ENCODE measurements at places on chromosomes 3 and 15. TPM values are rescaled to one million over a fixed set of nuclear protein-coding genes. Genes with fewer than 3 reads are reported as not detected.

DNA sequence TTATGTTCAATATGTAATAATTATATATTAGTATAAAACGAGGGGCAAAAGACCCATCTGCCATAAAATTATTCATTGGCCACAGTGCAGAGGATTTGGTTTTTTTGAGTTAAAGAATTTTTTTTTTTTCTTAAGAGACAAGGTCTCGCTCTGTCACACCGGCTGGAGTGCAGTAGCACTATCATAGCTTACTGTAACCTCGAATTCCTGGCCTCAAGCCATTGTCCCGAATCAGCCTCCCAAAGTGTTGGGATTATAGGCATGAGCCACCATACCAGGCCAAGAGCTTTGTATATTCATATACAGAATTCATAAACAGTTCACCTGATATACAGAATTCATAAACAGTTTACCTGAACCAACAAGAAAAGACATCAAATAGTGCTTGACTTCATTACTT is 20.2 kb upstream of the LRRFIP2 start:
- no peak for DNase-seq

DNA sequence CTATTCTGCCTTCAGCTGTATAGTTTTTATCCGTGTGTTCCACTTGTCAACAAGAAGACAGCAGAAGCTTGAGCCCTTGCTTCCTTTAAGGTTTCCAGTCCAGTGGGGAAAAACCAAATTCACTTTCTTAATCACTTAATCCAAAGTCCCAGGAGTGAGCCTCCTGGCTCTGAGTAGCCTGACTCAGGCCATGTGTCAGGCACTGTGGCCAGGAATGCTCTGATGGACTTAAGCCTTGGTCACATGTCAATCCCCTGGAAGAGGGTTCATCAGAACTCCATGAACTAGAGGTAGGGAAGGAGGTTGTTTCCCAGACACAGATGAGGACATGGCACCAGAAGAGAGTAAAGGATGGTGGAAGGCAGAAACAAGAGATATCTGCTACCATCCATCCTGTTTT is 8.8 kb downstream of the VIPR1 start:
- DNase-seq = no peak

DNA sequence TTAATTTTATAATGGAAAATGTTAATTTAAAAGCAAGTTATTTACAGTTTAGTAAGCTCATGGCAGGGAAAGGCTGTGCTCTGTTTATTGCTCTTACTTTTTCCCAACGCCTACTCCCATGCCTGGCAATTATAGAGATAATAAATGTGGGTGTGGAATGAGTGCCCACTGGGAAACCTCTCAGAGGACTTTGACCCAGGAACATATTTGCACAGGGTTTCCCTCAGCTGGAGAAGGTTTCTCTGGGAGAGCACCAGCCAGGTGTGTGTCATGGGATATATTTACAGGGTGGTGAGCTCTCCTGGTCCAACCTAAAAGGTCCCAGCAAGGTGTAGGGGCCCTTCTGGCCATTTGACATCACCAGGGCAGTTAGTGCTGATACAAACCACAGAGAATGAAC is 27.9 kb downstream of the ZNF710 start:
- DNase-seq = no peak

GRCh38 chr3:152611905-152612304 is 223.0 kb upstream of the P2RY1 start:
- no peak for DNase-seq

GRCh38 chr3:16148783-16149182 is 25.7 kb upstream of the GALNT15 start:
- DNase-seq = peak; percentile 78

DNA sequence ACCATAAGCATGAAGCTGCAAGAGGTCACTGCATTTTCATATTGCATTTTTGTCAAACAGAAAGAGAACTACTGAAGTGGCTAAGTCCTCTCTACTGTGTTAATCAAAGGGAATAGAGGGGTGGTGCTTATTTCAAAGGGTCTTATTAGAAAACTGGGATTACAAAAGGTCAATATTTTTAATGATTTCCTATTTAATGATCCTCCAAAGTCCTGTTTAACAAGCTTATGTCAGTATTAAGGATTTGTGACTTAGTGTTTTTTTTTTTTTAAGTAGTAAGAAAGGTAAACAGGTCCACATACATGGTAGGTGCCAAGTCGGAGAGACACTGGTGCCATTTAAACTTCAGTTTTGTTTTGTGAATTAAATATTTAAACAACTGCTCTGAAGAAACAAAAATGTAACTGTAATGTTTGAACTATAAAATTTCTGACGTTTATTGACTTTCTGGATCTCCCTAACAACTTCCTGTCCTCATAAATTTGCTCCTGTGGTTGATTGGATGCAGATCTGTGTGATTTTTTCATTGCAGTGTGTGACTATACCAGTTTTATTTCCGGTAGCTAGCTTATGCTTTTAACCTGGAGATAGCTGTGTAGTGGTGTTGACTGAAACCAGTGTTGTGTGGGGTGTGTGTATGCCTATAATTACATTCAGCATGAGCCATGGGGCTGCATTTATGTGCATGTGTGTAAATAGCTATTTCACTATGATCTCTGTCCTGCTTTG is 8.6 kb upstream of the CACNA1D start:
- DNase-seq = no peak

GRCh38 chr3:97778152-97778551 is 13.6 kb downstream of the ARL6 start:
- no peak for DNase-seq

- DNase-seq = no peak
Measured at GRCh38 chr3:23594066-23594465, 211.7 kb upstream of the UBE2E1 start.

- DNase-seq = no peak
Measured at GRCh38 chr3:188280627-188281026, 126.7 kb downstream of the LPP start.

DNA sequence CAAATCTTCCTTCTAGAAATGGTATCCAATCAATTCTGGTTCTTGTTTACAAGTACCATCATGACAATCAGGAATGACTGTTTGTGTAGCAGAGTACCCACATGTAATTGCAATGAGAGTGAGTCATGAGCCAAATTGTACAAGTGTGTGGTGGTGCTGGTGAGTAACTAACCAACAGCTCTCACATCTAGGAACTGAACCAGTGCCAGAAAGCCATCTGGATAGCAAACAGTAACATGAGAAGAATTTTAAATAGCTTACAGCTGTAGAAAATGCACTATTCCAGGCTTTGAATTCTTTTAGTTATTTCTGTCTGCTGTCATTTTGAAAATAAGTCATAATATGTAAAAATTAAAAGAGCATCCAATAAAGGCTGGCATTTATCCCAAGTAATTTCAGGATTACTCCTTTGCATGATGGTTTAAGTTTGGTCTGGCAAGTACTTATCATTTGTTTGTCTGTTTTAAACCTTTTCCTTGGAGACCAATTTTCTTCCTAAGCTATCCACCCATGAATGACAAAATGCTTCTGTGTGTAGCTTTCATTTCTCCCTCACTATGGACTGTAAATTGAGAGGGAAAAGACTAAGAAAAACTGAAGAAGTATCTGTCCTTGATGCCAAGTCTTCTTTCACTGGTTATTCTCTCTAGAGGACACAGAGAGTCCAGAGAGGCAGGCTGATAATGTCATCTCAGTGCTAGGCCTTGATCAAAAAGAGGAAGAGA is 60.0 kb downstream of the PIK3CB start:
- DNase-seq = peak; percentile 75

- no peak for DNase-seq
Measured at GRCh38 chr15:58873267-58873666, 60.2 kb downstream of the SLTM start.

DNA sequence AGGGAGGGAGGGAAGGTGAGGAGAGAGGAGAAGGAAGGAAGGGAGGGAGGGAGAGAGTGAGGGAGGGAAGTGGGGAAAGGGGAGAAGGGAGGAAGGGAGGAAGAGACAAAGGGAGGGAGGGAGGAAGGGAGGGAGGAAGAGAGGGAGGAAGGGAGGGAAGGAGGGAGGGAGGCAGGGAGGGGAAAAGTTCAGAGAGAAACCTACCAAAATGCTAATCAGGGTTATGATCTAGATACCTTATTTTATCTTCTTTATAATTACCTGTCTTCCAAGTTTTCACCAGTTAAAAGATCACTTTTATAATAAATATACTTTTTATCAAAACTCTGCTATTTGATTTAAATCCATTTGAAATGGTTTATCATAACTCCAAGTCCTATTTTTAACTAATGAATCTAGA is 44.4 kb downstream of the FAM174B start:
- DNase-seq = no peak

The FBXO40 gene
- total RNA-seq = 20.6 TPM
